ENCODE measurements at places on chromosomes 1 and 21.

DNA sequence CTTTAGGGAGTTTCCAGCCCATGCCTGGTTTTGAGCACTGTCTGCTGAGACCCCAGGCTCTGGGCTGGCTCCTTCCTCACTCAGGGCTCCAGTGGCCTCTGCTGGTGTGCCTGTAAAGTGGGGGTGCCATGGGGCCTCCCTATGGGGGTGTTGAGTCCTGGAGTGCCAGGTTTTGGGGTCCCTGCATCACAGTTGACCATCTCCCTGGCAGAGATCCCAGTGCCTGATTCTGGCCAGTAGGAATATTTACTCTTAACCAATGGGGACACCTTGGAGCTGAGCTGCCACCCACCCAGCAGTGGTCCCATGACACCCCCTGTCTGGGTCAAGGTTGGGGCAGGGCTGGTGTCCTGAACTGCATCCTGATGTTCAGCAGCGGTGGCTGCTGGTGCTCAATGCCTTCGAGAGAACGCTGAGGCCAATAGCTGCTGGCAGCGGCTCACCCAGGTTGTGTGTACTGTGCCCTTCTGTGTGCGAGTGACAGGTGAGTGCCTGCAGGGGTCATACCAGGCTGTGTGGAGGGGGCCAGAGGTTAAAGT, 9.6 kb upstream of the ZNF669 start:
- no peak for DNase-seq

DNA sequence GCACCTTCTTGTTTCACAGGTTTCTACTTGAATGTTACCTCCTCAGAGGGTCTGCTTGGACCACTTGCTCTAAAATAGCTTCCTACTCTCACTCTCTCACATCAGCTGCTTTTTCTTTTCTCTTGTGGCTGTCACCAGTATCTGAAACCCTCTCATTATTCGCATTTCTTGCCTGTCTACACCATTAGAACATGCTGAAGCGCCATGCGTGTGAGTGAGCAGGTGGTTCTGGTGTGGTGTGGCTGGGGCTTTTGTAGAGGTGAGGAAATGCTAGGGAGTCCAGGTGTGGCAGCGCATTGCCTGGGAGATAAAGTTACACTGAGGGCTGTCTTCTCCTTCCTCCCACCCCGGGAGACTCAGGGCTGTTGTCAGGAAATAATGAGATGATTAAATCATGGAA, 4.1 kb downstream of the ZNF362 start:
- no peak for DNase-seq

DNA sequence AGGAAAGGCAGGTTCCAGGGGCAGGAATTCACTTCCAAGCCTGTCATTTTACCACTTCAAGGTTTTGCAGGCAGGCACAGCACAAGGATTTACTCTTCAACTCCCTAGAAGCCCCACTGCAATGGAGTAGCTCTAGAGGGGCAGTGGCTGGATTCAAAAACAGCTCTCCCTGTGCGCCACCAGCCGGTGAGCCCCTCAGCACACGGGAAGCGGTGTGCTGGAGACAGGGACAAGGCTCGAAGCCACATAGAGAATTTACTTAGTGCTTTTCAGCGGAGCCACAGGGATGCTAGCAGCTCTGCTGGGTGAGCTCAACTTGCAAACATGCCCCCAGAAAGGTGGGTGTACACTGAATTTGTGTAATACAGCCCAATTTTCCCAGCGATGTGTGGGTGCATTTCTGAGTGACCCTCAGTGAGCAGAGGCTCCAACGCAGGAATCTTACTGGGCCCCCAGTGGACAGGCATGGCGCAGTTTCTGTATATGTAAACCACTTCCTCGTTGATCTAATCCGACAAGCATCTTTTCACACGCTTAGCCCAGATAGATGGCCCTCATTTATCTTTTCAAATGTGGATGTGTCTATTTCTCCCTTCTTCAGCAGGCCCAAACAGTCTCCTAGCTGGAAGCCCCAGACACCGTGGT, 10.9 kb downstream of the VWA5B1 start:
- no peak for DNase-seq

DNA sequence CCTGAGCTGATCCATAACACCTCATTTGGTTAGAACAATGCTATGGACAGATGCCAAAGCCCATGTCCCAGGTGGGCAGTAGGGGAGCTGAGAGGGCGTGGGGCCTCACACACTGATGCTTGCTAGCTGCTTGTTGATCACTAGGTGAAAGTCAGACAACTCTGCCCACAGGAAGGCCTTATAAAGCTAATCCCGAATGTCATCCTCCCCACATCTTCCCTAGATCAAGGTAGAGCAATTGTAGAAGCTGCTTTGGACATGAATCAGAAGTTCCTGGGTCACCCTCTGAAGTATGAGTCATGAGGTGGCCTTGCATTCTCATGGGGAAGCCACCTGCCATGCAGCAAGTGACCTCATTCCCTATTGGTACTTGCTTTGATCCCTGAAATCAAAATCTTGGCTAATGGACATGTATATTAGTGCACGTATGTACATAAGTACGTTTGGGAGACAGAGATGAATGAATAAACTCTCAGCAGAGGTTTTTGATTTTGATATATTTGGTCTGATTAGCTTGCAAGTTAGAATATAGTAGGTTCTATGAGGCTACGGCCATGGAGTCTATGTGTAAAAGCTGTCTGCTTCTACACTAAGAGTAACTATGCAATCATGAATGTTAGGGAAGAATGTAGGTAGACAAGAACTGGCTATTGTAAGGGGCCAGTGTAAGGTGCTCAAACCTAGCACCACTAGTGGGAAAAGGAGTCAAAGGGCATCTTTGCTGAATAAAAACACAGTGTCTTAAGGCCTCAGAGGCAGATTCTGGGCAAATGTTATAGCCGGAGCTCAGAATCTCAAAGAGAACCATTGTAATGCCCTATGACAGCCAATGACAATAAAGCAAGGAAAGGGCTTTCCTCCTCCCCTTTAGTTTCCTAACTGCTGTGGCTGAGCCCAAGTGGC, 52.6 kb downstream of the ABCA4 start:
- DNase-seq, result peak; percentile 97

GRCh38 chr1:94530373-94530878, 11.1 kb downstream of the F3 start:
- peak; percentile 41 for DNase-seq

DNA sequence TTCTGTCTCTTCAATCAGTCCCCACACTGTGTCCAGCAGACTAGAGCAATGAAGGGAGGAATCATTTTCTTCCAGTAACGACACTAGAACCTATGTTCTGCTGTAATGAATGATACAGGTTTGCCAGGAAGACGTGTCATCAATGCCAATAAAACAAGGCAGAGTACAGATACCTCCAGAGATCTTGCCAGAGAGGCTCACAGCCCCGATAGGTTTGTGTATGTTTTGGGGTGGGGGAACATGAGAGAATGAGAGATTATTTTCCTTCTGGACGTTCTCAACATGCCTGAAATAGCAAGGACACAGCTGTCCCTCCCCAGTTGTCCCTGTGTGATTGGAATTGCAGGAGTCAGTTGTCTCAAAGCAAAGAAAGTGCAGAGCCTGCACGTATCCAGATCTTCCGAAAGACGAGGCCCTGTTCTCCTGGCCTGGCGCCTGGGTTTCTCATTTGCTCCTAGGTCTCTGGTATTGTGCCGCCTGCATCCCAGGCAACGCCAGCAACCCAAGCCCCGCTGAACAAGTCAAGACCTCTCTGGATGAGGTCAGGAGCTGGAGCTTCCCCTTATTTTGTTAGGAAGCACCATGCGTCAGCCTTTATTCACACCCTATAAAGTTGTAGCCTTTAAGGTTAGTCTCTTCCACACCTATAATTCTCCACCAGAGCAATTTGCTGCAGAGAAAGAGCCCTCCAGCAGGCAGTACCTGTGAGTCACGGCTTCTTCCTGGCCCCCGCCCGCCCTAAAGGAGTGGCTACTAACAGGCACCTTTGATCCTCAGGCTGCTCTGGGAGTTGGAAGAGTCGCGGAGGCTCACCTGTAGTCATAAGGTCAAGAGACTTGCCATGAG, 130.5 kb downstream of the TOMM20 start:
- DNase-seq, result peak; percentile 93

GRCh38 chr1:19006837-19007271, 50.4 kb upstream of the IFFO2 start:
- DNase-seq, result no peak

- DNase-seq, result peak; percentile 88
These were observed 111.4 kb downstream of the HLX start for GRCh38 chr1:220990427-220991339.

- peak; percentile 16 for DNase-seq
These were observed 7.5 kb downstream of the IVNS1ABP start for GRCh38 chr1:185309566-185309965.

DNA sequence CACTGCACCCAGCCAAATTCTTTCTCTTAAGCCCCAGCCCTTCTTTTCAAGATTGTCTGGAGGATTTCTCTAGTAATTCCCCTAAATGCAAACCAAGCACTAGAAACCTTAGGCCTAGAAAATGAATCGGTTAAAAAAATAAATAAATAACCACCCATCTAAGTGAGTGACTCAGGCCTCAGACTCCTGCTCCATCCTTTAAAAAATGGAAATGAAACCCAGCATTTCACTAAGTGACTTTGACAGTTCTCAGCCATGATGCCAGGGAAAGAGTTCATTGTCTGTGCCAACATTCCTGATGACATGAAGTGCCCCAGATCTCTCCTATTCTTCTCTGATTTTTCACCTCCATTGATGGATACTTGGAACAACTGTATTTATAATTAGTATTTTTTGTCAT, 415.2 kb upstream of the DAB1 start:
- peak; percentile 84 for DNase-seq
